ENCODE measurements at places on chromosomes 1 and 21.

DNA sequence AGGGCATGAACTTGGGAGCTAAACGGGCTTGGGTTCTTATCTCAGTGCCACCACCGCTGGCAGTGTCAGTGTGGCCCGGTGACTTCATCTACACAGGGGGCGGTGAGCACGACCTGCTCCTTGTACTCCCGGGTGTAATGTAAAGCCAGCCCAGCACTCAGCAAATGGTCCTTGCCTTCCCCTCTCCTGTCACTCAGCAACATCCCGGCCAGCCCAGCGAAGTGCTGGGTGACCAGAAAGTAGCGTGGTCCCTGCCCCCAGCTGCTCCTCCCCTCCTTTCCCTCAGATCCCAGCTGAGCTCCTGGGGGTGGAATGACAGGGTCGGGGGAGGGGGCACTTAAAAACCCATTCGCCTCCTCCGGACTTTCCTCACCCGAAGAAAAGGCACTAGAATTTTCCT, 7.2 kb downstream of the KCNN3 start:
- no peak for DNase-seq

DNA sequence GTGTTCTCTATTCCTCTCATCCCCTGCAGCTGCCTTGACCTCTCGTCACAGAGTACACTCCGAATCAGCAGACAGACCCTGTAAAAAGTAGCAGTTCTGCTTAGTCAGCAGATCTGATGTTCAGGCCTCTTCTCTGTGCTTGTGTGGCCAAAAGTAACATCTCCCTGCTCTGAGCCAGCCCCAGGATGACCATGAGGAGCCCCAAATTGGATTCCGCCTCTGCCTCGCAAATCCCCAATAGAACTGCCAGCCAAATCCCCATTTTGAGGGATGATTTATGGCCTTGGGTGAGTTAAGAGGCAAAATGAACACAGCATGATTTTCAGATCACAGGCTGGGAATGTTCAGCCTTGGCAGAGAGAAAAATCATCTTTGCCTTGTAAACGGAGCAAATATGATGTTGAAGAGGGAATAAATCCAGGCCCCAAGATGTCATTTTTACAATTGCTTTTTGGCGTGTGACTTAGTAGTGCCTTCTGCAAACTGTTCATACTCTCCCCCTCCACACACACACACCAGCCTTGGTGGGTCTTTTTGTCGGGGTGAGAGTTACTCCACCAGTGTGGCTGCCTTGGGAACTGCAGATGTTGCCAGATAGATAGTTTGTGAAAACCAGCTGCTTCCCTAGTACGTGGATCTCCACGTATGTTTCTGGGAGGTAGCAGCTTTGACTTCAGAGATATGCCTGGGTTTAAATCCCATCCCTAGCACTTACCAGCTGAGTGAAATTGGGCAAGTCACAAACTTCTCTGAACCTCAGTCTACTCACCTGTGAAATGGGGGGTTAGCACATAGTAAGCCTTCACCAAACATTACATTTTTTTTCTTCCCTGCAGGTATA, 77.8 kb downstream of the MAN1C1 start:
- DNase-seq, result no peak

DNA sequence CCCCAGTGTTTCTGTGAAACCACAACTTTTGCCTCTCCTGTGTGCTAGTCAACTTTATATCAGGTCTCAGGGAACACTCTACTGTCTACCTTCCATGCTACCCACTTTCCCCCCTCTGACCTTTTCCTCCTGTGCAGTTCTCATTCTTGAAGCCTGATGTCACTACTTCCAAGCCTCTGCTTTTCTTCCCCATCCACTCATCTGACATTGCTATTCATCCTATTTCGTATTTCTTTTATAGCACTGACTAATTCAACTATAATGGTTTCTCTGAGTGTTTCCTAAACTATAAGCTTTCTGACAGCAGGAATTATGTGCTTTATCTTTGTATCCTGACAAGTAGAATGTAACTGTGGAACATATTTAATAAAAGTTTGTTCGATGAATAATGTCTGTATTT, 18.2 kb upstream of the DPH5 start:
- DNase-seq, result no peak

GRCh38 chr1:150760013-150760412, 5.6 kb downstream of the CTSS start:
- DNase-seq, result no peak

- DNase-seq, result no peak
These were observed 89.2 kb upstream of the AJAP1 start for GRCh38 chr1:4565166-4565565.

GRCh38 chr1:8357329-8358101, 39.6 kb downstream of the SLC45A1 start:
- DNase-seq, result no peak

GRCh38 chr1:209363112-209363511, 220.4 kb upstream of the CAMK1G start:
- DNase-seq, result no peak

DNA sequence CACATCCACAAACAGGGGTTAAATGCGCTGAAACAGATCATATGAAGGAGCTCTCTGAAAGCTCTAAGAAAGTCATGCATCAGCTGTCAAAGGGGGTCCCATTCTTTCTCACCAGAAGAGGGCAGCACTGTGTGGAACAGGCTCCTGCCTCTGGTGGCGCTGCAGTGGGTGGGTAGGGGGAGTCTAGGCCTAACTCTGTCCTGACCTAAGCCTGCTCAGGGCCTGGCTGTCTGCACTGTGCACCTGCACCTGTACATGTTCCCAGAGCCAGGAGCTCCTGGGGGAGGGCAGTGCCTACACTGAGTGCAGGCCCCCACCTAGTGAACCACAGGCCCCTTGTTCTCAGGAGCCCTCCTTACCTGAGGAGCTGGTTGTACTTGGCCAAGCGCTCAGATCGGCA, 16.0 kb downstream of the ENO1 start:
- DNase-seq, result no peak

- DNase-seq, result no peak
These were observed 181.2 kb downstream of the PLPPR4 start for GRCh38 chr1:99445486-99445885.

All from T-helper 17 cell (primary cell).